SJSA1 (cell line): ENCODE measurements at places on chromosomes 11 and 22. TPM values are rescaled to one million over a fixed set of nuclear protein-coding genes. Genes with fewer than 3 reads are reported as not detected.

DNA sequence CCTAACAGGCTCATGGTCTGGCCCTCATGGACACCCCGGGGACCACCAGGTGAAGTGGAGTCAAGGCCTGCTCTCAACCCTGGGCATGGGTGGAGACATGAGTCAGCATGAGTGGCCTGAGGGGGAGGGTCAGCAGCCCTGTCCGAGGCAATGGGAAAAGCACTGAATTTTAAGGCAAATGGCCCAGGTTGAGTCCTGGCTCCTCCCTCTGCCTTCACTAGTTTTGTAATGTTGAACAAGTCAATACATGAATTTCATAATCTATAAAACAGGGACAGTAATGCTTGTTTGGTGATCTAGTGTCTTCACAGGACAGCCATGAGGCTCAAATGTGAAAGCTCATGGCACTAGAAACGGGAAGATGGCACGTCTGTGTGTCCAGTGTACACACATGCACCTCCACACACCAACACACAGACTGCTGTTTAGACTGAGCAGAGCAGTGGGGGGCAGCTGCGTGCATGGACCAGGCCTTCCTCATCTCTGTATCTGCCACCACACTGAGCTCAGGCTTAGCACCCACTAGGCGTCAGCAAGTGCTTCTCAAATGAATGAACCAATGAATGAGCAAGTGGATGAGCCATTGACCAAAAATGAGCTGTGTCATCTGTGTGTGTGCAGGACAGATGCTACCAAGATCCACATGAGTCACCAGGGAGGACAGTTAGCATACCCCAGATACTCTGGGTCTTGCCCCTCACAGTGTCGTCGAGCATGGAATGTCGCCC lies 63.4 kb downstream of the NRXN2 start:
- peak overlapping the region; percentile 43 for H3K27ac ChIP-seq
- DNase-seq = peak; percentile 78
- no peaks in the 10 kb centered on the region for H3K27me3 ChIP-seq

- H3K36me3 ChIP-seq = no peaks in the 10 kb centered on the region
- H3K4me3 ChIP-seq = no peak overlapping the region
- no peak for DNase-seq
- H3K4me1 ChIP-seq = peaks cover 6% of the 10 kb centered on the region; the same call in 1 of the 2 replicates
- H3K27me3 ChIP-seq = peaks cover 11% of the 10 kb centered on the region
Observed at GRCh38 chr22:19530751-19531150, 6.5 kb upstream of the CLDN5 start.

DNA sequence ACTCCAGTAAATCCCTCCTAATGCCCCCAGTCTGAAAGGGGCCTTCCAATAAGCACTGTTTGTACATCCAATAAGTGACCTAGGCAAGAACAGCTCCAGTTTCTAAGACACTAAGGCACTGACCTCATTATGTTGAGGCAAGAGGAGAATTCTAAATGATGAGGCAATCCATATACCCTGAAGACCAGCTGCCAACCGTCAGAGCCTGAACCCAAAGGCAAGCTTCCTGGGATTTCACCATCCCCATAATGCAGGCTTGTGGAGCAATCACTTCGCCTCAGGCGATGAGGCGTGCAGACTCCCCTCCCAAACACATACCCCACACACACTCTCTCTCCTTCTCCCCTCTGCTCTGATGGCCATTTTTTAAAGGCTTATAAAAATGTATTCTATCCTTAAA lies 49.5 kb downstream of the LGR4 start:
- no peak for DNase-seq
- H3K4me1 ChIP-seq = peaks cover 12% of the 10 kb centered on the region; the same call in 1 of the 2 replicates
- H3K36me3 ChIP-seq = no peaks in the 10 kb centered on the region
- no peaks in the 10 kb centered on the region for H3K27me3 ChIP-seq
- no peak overlapping the region for H3K27ac ChIP-seq

The MAPK8IP1 gene
- total RNA-seq = 2.6 and 4.3 TPM in 2 replicates

The FAM180B gene
- not detected in 2 replicates for total RNA-seq

GRCh38 chr11:46418751-46419150 lies 27.2 kb upstream of the CHRM4 start:
- H3K27ac ChIP-seq = no peak overlapping the region
- no peak overlapping the region for H3K4me3 ChIP-seq
- no peaks in the 10 kb centered on the region for H3K4me1 ChIP-seq
- no peaks in the 10 kb centered on the region for H3K27me3 ChIP-seq
- peaks cover 23% of the 10 kb centered on the region for H3K36me3 ChIP-seq
